COR-L47 (cell line): ENCODE measurements at places on chromosomes 4 and X.
A peak's percentile ranks its signal among the peaks of the same experiment; 100 is the strongest.

DNA sequence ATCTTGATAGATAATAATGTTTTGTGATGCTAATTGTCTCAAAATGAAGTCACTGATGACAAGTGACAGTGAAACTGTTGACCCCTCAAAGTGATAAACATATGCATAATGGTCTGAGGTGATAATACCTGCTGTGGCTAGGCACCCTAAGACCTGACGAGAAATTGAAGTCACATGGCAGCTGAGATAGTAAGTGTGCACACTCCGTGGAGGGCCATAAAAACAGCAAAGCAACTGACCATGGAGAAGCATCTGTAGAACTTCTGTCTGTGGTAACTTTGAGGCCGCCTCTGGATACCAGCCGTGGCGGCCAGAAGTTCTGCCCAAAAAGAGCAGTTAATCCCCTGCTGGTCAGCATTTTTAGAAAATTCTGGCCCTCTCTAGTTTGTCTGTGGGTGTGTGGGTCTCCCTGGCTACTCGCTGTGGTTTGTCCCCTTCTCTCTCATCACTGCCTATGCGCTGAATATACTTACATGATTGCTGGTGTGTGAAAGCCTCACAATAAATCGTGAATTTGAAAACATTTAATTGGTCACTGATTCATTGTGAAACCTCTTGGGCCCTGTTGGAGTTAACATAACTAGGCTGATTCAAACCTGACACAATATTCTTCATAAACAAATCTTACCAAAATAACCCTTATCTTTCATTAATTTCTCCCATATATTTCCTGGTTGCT is 50.6 kb downstream of the CCDC149 start:
- no peak for DNase-seq

DNA sequence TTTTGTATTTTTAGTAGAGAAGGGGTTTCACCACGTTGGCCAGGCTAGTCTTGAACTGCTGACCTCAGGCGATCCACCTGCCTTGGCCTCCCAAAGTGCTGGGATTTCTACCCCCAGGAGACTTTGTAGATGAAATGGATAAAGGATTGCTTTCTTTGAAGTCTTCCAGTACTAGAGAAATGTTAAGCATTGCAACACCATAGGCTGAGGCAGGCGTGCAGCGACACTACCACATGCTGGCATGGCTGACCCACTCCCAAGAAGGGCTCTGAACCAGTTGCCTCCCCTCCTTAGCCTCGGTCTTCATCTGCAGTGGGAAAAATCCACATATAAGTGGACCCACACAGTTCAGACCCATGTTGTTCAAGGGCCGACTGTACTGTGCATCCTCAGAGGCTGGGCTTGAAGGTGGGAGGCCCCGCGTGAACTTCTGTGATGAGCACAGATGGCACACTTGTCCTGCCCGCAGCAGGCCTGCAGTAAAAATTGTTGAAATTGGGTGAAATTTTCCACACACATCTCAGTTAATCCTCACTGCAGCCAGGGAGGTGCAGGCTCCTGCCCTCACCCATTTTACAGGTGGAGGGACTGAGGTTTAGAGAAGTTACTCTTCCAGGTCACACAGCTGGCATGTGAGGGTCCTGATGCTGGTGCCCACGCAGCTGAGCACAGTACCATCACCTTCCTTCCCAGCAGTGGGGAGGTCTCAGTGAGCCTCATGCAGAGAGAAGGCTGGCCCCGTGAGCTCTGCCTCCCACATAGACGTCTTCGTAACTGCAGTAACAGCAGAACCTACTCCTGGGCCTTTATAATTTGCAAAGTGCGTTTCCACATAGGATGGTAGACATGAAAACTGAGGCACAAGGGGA is 35.5 kb downstream of the HTRA3 start:
- no peak for DNase-seq

DNA sequence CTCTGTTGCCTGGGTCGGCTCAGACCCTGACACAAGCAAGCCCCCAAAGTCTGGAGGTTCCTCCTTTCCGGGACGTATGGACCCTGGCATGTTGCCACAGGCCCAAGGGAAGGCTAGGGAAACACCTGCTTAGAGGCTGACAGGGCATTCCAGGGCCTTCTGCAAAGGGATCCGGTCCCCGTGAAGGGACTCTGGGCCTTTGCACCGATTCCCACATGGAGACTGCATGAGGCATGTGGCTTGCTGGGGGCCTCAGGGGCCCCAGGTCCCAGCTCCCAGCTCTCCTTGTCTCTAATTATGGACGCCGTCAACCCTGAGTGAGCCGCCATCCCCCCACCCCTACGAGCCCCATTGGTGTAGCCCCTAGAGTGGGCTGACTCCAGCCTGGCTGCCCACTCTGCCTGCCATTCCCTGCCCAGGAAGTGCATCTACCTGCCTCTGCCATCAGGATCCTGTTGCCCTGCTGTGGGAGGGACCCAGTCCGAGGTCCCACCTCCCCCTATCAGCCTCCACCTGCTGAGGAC is 4.2 kb upstream of the RGS12 start:
- DNase-seq: no peak

GRCh38 chr4:100208459-100208858 is 18.2 kb upstream of the DDIT4L start:
- no peak for DNase-seq

GRCh38 chr4:24160358-24160757 is 270.5 kb upstream of the PPARGC1A start:
- DNase-seq: no peak

- DNase-seq: peak; percentile 39
These were observed 12.8 kb downstream of the SCD5 start for GRCh38 chr4:82785611-82786400.

DNA sequence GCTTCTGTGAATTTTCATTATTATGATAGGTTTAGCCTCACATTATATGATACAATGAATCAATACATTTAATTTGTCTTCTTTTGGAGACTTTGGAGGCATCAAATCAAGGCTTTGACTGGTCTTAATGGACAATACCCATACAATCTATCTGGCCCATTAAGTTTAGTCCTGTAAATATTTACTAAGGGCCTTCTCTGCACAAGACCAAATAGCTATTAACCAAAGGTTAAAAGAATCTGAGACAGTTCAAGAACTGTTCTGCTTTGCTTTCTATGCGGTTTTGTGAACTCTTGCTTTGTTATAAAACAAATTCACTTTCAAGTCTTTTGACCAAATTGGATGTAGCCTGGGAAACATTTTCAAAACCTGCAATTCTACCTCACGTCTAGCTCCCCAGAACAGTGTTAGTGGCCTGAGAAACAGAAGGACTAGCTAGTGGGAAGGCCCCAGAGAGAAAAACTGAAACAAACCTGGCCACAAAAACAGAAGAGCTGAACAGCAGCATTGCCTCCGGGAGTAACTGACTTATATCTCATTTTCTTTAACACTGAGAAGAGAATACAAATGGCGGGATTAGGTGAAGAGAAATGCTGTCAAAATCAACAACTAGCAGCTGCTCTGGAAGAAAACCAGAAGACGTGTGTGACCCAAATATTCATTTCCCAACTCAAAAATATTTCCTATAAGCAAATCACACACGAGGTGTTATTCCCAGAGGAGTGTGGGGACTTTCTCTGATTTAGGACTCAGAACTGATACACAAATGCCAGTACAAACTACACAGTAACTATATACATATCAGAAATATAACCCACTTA is 548 bp downstream of the TLR1 start:
- DNase-seq: no peak

- no peak for DNase-seq
These were observed 44.9 kb upstream of the DDX3X start for GRCh38 chrX:41289095-41289494.

GRCh38 chrX:129686422-129686948 is 31.7 kb upstream of the APLN start:
- DNase-seq: no peak

DNA sequence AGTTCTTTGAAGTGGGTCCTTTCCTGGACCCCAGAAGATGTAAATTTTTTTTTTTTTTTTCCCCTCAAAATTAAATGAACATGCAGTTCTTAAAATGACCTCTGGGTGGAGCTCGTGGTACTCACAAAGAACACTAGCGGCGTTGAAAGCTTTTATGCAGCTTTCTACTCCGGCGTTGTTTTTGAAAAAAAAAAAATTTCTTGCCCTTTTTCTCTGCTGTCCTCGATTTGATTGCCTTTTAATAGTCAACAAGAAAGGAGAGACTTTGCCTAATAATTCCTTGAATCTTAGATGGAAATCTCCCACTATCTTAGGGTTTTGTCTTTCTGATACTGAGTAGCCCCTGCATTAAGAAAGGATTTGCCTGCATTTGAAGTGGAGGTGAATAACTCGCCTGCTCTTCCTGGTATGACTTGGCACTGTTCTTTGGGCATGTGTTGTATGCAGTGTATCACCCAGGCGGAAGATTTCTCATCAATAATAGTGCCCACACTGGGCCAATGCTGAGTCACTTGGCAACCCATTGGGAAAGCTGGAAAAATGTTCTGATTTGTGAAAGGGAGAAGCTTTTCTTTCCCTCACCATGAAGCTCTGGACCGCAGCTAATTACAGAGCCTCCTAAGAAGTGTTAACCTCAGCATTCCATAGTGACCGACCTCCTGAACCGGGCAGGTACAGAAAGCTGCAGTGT is 104.0 kb downstream of the PHEX start:
- peak; percentile 32 for DNase-seq

DNA sequence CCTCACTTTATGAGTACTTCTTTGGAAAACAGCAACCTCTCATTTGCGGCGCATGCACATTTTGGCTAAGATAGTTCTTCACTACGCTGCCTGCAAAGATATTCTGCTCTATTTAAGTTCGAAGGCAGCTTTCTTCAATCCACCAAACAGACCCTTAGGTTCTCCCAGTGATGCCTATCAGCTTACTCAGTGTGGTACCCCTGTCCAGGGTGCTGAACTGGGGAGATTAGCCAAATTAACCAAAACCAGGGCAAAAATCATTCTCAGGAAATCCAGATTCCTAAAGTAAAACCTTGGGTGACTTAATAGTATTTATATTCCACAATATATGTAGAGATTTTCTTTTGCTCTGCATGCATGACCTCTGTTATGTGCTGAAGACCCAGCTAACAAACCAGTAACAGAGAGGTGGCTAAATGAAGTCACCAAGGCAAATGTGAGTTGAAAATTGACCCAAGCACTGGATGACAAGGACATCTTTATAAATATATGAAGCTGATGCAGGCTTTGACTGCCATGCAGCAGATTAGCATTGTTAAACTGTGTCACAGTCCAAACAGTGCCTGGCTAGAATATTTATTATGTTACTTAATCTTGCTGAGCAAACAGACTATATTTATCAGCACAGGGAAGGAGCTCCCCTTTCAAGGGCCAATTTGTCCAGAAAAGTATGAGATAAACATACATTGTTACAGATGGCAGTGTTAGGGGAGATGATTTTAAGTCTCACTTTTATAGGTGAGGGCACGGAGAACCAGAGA is 418.2 kb downstream of the STIM2 start:
- peak; percentile 65 for DNase-seq

- no peak for DNase-seq
These were observed 15.4 kb upstream of the CDKL5 start for GRCh38 chrX:18410038-18410437.

DNA sequence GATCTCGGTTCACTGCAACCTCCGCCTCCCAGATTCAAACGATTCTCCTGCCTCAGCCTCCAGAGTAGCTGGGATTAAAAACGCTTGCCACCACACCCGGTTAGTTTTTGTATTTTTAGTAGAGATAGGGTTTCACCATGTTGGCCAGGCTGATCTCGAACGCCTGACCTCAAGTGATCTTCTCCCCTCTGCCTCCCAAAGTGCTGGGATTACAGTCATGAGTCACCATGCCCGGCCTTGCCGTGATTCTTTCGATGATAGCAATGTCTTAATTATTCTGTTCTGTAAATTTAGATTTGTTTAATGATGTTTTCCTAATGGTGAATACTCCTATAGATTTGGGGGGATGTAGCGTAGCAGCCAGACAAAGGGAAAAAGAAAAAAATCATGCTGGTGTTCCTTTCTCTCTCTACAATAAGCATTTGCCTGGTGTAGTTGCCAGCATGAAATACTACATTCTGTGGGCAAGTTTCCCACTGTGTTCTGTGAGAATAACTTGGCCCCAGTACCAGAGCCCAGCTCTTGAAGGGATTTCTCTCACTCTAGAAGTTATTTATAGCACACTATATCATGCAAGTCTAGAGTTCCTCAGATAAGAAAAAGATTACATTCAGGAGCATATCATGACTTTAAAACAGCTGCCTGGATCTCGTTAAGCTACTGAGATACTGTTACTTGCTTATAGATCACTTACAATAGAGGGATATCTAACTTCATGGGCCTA is 15.4 kb downstream of the NIPAL1 start:
- no peak for DNase-seq

DNA sequence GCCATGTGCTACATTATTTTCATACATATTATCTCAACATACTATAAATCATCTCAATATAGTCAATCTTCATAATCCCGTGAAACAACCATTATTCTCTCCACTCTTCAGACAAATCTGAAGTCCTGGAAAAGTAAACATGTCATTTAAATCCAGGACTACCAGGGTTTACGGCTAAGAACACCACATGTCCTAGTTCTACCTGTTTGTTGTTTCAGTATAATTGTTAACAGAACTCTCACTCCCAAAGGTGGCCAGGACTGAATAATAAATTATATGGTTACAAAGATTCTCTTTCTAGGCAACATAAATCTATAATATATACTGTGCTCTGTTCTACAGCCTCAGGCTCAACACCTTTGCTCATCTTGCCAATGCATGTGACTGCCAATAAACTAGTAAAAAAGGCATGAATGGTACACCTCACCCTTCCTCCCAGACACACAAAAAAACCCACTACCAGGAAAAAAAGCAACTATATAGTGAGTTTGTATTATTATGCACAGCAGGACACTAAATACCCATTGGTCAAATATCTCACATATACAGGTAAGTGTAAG is 20.1 kb downstream of the EIF4E start:
- DNase-seq: no peak

GRCh38 chrX:11080741-11081305 is 30.3 kb upstream of the HCCS start:
- DNase-seq: no peak

DNA sequence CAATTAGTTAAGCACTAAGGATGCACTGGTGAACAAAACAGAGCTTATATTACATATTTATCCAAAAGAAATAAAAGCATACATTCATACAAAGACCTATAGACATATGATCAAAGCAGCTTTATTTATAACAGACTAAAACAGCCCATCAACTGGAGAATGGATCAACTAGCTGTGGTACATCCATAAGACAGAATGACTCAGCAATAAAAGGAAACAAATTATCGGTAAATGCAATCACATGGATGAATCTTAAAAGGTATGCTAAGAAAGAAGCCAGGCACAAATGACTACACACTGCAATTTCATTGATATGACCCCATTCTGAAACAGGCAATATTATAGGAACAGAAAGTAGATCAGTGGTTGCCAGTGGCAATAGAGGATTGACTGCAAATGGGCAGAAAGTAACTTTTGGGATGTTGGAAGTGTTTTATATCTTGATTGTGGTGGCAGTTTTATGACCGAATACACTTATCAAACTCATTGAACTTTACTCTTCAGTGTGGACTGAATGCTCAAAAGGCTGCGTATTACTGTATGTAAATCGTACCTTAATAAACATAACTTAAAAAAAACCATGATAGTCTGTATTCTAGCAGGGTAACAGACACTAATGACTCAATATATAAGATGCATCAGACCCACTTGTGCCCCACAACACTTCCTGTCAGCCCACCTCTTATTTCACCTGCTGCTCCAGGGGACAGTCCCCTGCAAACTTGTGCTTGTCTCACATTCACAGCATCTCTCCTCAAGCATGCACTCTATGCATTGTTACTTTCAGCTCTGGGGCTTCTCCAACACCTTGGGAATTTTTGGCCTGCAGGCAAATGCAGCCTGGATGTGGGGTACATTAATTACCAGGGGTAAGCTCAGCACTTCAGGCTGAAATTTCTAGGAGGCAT is 59.1 kb downstream of the MID1IP1 start:
- no peak for DNase-seq

GRCh38 chrX:10350981-10351380 is 194.2 kb downstream of the CLCN4 start:
- DNase-seq: no peak
